CD4-positive, alpha-beta T cell treated with Interleukin-21 for 1 hour (primary cell): ENCODE measurements at places on chromosomes 3 and 15.

- no peak for DNase-seq
Measured at GRCh38 chr3:173501931-173502489, 104.5 kb downstream of the NLGN1 start.

GRCh38 chr3:127949446-127950055 is 34.5 kb downstream of the KBTBD12 start:
- no peak for DNase-seq

GRCh38 chr15:37093480-37094332 is 6.6 kb downstream of the MEIS2 start:
- DNase-seq: no peak

- no peak for DNase-seq
Measured at GRCh38 chr3:61561374-61562041, at the start of gene PTPRG. PTPRG (plus strand) TSS chr3:61561571; CDS start chr3:61562288, 717 bp downstream.

- DNase-seq: no peak
Measured at GRCh38 chr3:38349684-38350359, 3.2 kb downstream of the XYLB start.

GRCh38 chr3:127257351-127257750 is 30.5 kb downstream of the PRR20G start:
- DNase-seq: no peak

- no peak for DNase-seq
Measured at GRCh38 chr3:134249296-134249841, 1.3 kb downstream of the RYK start.

DNA sequence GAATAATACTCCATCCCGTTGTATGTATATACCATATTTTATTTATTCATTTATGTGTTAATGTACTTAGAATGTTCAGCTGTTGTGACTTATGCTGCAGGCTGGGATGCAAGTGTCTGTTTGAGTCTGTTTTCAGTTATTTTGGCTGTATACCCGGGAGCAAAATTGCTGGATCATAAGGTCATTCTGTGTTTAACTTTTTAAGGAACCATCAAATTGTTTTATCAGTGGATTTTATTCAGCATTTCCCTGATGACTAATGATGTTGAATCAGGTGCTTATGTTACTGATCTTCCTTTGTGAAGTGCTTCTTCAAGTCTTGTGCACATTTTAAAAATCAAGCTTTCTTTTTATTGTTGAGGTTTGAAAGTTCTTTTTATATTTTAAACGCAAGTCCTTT is 118.1 kb downstream of the SLC25A26 start:
- no peak for DNase-seq

DNA sequence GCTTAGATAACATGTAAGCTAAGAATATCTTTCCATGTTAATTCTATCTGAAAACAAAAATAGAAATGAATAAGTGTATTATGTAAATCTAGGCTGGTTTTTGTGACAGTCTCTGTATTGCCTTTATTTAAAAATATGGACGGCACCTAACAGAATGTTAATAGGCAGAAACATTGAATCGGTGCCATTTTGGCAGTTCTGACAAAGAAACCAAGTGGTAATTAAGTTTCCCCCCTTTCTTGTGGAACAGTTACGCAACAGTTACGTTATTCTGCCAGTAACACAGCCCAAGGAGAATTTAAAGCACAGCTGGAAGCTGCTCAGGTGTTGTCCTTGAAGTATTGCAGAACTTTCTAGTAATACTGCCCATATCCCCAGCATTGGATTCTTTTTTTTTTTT is 21.5 kb downstream of the LARS2 start:
- no peak for DNase-seq

GRCh38 chr15:38745626-38746025 is 181.0 kb upstream of the RASGRP1 start:
- no peak for DNase-seq

DNA sequence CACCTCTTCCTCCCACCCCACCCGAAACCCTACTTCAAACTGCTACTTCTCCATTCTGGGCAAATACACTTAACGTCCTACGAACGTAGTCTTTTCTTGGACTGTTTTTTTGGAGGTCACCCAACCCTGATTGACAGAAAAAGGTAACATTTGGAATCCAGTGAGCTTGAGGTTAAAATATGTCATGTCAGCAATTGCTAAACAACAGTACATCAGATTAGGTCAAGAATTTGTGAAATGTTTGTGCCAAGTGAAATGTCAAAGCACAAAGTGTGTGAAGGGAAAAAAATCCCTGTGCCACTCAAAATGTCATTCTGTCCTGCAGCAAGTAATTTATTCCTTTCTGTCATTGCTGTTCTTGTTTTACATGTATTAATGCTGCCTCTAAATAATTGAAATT is 49.2 kb upstream of the PPP2R3A start:
- DNase-seq: no peak

DNA sequence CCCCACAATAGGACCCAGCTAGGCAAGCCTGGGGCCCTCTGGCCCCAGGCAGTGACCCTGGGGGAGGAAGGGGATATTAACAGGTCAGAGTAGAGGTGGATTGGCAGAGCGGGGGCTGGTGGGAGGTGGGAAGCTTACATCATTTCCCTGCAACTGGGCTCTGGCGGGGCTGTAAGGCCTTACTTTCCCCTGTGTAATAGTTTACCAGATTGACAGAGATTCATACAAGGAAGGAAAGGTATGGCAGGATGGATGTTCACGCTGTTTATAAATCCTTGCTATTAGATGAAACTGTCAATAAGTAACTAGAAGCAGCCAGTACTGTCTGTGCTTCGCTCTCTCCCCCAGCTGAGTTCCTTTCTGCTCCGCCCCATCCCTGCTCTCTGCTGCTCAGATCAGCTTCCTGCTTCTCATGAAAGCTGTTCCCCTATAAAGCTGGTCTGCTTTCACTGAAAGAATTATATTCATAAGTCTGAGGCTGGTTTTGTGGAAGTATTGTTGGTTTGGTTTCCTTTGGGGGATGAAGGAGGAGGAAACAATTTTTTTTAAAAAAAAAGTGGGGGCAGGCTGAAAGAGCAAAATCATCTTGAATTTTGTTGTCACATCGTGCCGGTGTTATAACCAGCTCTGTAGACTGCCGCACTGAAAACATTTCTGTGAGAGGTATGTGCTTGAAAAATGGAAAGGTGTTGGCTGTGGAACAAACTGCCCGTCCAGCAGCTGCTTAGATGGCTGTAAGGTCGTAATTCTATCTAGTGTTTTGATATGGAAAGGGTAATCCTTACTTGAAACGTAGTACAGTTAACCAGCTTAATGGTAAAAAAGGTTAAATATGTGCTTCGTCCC is 76.4 kb downstream of the BBX start:
- peak; percentile 56 for DNase-seq

- no peak for DNase-seq
Measured at GRCh38 chr3:51953445-51953844, 1.7 kb upstream of the GPR62 start.

- peak; percentile 37 for DNase-seq
Measured at GRCh38 chr3:98567666-98568270, 25.6 kb downstream of the CPOX start.
